ENCODE measurements at places on chromosomes 5 and 9.
A peak's percentile ranks its signal among the peaks of the same experiment; 100 is the strongest.

DNA sequence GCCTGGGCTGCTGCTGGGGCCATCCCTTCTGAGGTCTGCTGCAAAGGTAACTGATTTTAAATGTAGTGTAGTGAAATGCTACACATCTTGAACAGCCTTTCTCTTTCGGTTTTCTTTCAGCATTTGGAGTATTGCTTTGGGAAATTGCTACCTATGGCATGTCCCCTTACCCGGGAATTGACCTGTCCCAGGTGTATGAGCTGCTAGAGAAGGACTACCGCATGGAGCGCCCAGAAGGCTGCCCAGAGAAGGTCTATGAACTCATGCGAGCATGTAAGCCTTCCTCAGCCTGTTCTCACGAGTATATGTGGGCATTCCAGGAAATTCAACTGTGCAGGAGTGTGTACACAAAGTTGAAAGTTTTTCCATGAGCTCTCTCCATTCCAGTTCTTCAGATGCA lies 18.3 kb downstream of the QRFP start:
- no peak for DNase-seq

- DNase-seq: no peak
These were observed 82.5 kb upstream of the ZNF169 start for GRCh38 chr9:94176608-94177007.

- no peak for DNase-seq
These were observed 166.9 kb upstream of the CCNH start for GRCh38 chr5:87579678-87580077.

- DNase-seq: no peak
These were observed 44.5 kb upstream of the GRHPR start for GRCh38 chr9:37377688-37378612.

DNA sequence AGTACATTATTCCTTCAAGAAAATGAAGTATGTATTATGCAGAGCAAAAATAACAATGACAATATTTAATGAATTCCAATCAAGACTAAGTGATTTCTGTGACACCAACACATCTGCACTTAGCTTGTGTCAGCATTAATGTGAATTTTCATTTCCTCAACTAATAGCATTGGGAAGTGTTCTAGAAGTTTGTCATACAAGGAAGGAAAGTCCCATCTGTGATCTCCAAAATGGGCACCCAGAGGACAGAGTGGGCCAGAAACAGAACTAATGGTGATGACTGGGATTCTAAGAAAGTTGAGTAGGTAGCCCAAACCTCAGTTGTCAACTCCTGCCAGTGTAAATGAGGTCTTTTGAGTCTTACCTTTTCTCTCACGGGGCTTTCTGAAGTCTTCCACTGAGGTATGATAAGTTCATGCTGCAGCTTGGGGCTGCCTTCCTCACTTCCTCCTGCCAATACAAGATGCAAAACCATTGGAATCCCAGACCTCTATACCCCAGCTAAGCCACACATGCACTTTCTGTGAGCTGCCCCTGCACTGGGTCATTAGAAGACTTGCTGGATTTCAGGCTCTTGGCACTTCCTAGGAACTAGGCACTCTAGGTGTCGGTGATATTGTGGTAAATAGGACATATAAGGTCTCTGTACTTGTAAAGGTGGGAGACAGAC lies 4.9 kb downstream of the ADAM19 start:
- no peak for DNase-seq

GRCh38 chr5:21889581-21889980 lies 963.6 kb downstream of the CDH12 start:
- DNase-seq: no peak

GRCh38 chr9:97846347-97846746 lies 6.7 kb upstream of the FOXE1 start:
- no peak for DNase-seq

- DNase-seq: no peak
These were observed 71.3 kb upstream of the HTR4 start for GRCh38 chr5:148725675-148726074.

GRCh38 chr5:149930043-149930748 lies 14.4 kb downstream of the PDE6A start:
- peak; percentile 40 for DNase-seq

GRCh38 chr5:96004087-96004486 lies 42.4 kb upstream of the ELL2 start:
- no peak for DNase-seq

- DNase-seq: no peak
These were observed 60.2 kb downstream of the FEM1C start for GRCh38 chr5:115484368-115484767.

DNA sequence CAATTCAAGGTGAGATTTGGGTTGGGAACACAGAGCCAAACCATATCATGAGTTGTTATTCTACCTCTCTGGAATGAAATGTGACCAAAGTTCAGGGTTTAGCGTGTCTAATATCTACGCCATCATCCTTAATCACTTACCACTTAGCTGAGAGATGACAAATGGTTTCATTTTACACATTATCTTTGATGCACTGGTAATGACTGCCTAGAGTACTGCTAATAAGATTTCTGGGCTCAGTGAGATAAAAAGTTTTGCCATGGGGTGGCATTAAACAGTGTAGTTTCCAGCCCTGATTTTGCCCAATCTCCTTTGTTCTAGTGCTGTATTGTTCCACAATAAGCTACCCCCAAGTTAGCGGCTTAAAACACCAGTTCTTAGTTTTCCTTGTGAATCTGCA lies 367.2 kb downstream of the MLLT3 start:
- no peak for DNase-seq

DNA sequence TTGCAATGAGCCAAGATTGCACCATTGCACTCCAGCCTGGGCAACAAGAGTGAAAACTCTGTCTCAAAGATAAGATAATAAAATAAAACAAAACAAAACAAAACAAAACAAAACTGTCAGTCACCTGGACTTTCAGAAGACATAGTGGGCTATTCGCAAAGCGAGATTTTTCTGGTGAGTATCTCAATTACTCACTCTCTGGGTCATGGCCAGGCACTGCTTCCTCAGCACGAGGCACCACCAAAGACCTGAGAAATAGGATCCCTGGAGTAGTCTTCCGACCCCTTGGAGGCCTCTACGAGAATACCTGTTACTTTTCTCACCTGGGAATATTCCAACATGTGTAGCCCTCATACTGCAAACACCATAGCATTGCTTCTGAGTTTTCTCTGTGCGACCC lies 201.7 kb upstream of the ZNF618 start:
- peak; percentile 27 for DNase-seq

- DNase-seq: peak; percentile 69
These were observed 485.6 kb downstream of the ZSWIM6 start for GRCh38 chr5:61817472-61818326.

GRCh38 chr9:121840838-121841760 lies 189.7 kb downstream of the DAB2IP start:
- no peak for DNase-seq

DNA sequence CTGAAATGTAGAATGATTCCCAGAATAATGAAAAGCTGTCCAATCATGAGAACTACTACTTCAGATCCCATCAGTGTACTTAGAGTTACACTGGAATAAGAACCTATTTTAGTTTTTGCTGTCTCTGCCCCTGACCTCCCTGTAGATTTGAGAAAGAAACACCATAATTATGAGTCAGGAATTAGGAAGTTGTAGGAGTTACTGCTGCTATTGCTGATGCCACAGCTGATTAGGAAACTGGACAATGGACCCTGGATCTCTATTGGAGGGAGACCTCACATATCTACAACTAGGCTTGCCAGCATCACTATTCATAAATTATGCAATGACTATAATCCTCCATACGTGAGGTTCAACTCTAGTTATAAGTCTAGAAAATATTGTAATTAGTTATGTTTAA lies 48.8 kb upstream of the EDIL3 start:
- DNase-seq: no peak

DNA sequence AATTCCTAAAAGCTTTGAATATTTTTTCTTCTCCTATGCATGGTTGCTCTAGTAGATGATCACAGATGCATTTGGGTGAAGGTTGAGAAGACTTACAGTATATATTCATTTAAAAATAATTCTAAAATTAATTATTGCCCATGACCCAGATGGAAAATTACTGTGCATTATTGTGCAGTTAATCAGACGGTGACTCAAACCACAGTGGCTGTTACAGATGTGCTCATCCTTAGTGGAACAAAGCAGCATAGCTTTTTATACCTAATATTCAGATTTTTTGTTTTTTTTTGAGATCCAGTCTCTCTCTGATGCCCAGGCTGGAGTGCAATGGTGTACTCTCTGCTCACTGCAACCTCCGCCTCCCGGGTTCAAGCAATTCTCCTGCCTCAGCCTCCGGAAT lies 10.7 kb downstream of the OR2V1 start:
- peak; percentile 63 for DNase-seq

- no peak for DNase-seq
These were observed 27.0 kb upstream of the HOMER1 start for GRCh38 chr5:79540939-79541338.

DNA sequence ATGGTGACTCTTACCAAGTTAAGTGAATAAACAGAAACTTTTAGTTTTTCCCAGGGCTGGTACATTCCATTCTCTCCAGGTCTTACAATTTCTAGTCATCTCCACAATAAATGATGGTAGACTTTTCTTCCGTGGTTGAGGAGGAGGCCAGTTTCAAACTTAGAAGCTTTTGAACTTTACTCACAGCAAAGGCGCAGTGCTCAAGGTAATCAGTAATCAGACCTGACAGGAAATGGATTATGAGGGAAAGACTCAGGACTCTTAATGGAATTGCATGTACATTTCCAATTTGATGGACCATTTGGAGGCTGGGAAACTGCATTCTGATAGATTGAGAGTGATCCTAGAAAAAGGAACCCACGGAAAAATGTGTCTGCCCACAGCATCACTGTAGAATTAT lies 93.7 kb downstream of the SNCAIP start:
- DNase-seq: no peak

GRCh38 chr5:75054134-75054930 lies 2.0 kb upstream of the GCNT4 start:
- DNase-seq: peak; percentile 53

DNA sequence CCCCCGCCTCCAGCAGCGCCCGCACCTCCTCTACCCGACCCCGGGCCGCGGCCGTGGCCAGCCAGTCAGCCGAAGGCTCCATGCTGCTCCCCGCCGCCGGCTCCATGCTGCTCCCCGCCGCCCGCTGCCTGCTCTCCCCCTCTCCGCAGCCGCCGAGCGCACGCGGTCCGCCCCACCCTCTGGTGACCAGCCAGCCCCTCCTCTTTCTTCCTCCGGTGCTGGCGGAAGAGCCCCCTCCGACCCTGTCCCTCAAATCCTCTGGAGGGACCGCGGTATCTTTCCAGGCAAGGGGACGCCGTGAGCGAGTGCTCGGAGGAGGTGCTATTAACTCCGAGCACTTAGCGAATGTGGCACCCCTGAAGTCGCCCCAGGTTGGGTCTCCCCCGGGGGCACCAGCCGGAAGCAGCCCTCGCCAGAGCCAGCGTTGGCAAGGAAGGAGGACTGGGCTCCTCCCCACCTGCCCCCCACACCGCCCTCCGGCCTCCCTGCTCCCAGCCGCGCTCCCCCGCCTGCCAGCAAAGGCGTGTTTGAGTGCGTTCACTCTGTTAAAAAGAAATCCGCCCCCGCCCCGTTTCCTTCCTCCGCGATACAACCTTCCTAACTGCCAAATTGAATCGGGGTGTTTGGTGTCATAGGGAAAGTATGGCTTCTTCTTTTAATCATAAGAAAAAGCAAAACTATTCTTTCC lies 19.3 kb downstream of the CDKN2A start:
- DNase-seq: peak; percentile 79

DNA sequence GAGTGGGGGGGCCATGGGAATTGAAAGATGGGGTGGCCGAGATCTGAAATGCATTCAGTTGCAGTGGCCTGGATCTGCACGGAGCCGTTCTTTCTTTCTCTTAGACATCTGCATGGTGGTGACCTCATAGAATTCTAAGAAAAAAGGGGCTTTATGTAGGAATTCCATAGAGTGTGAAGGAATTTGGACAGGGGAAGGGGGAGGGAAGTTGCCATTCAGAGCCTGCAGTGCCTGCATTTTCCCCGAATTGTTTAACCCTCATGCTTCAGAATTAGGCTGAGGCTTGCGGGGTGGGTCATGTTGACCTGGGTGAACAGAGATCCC lies 4.9 kb downstream of the NEK6 start:
- DNase-seq: no peak

DNA sequence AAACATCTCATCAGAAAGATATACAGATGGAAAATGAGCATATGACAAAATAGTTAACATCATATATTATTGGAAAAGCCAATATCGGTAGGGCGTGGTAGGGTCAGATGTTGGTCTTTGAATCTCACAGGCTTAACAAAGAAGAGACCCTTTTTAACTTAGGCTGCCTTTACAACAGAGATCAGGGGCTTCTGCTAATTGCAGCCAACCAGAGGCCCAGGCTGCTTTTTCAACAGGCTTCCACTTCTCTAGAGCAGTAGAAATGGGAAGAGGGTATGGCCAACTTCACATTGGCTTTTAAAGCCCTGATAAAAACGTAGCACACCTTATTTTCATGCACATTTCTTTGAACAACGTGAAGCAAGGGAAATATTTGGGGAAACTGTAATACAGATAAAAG lies 764.3 kb upstream of the CTNND2 start:
- DNase-seq: no peak

DNA sequence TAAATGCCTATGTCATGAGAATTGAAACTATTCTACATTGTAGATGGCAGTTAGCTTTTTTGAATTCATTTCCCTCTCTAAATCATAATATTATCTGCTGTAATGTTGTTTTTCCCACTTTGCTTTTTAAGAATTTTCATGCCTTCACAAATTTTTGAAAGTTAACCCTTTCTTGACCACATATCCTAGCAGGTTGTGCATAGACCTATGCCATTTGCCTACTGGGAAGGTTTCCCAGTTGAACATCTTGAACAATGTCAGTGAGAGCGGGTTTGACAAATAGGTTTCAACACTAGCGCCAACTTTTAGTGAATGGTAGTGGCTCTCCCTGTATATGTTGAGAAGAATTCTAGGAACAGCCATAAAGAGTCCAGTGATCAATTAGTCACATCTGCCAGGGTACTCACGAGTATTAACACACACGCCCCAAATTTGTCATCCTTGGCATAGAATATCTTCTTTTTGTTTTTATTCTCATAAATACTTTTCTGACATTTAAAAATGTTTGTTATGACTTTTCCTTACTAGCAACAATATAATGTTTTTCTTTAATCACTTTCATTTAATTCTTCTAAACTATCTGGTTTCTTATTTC lies 307.6 kb downstream of the PJA2 start:
- DNase-seq: peak; percentile 7

- DNase-seq: peak; percentile 47
These were observed 29.1 kb downstream of the TSPAN17 start for GRCh38 chr5:176676361-176676824.

- no peak for DNase-seq
These were observed 184.3 kb downstream of the CTNND2 start for GRCh38 chr5:11719888-11720481.

GRCh38 chr5:113373426-113373825 lies 61.4 kb downstream of the TSSK1B start:
- DNase-seq: no peak

- no peak for DNase-seq
These were observed 11.0 kb downstream of the STC2 start for GRCh38 chr5:173317091-173317730.

Data from AG20443 (cell line).